ENCODE measurements at places on chromosomes 1 and 21.

GRCh38 chr1:7632176-7632575 is 138.9 kb upstream of the VAMP3 start:
- no peak for DNase-seq

GRCh38 chr1:25679171-25679570 is 62.6 kb downstream of the MAN1C1 start:
- DNase-seq = no peak

DNA sequence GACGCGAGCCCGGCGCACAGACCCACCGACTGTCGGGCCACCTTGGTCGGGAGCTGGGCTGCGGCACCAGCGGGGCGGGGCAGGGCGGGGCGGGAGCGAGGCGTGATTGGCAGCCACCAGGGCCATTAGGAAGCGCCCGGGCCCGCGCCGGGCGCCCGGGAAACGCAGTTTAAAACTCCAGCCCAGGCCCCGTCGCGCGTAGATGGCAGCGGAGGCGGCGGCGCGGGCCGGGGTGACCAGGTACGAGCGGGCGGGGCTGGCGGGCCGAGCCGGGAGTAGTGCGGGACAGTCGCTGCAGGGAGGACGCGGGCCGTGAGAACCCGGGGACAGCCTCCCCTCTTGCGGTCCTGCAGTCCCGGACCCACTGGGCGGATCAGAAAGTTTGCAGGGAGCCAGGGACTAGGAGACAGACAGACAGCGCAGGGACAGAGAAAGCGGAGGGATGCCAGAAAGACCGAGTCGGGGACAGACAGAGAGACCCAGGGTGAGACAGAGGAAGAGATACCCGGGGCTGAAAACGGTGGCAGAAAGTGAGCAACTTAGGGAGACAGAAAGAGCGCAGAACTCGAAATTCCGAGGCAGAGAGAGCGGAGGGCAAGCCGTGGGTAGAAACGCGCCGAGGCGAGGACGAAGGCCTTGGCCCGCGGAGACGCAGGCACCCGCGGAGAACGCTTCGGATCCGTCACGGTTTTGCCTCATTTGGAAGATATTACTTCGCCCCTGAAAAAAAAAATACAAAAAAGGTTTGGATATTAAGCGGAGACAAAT is at the start of gene DMBX1:
DMBX1 (plus strand) TSS at position 199 of the 768 bp plus-strand sequence. CDS start 17,175 bp downstream, outside the sequence.
- DNase-seq = peak; percentile 38

DNA sequence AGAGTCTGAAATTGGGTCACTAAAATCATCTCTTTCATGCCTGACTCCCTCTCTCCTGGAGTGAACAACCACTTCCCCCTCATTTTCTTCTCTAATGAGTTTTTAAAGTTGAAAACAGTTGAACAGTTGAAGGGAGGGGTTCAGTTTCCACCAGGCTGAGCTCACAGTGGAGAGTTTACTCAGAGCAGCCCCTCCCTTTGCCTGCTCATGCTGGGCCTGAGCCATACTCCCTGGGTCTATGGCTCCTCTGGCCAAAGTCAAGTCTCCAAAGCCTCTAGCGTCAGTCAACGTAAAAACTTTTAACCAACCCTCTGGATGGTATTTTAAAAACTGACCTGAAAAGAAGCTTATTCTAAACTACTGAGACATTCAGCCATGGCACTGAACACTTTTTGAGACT is 100.8 kb upstream of the RNPC3 start:
- DNase-seq = no peak

DNA sequence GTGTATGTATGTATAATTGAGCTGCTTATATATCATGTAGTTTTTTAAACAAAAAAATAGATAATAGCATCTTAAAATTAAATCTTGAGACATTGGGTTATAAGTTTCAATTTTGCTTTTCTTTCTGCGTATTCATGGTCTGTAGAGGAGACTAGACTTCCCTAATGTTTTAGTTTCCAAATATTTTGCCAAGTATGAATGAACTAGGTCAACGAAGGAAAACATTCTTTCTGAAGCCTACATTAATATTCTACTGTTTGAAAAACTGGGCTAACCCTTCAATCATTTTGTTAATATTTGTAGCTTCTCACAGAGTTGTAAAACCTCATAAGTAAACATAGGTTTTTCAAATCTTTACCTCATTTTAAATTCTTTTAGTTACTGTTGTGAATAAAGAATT is 592.7 kb downstream of the USP25 start:
- DNase-seq = no peak

- no peak for DNase-seq
Observed at GRCh38 chr21:38202811-38203210, 54.0 kb upstream of the KCNJ15 start.

GRCh38 chr1:3803905-3804626 is 7.8 kb upstream of the LRRC47 start:
- DNase-seq = no peak

GRCh38 chr1:150268340-150268704 is 494 bp downstream of the APH1A start:
- peak; percentile 18 for DNase-seq

GRCh38 chr1:43172527-43172972 is 420 bp downstream of the CFAP57 start:
- DNase-seq = peak; percentile 67

GRCh38 chr1:62905309-62905708 is 121.4 kb downstream of the ATG4C start:
- DNase-seq = no peak

DNA sequence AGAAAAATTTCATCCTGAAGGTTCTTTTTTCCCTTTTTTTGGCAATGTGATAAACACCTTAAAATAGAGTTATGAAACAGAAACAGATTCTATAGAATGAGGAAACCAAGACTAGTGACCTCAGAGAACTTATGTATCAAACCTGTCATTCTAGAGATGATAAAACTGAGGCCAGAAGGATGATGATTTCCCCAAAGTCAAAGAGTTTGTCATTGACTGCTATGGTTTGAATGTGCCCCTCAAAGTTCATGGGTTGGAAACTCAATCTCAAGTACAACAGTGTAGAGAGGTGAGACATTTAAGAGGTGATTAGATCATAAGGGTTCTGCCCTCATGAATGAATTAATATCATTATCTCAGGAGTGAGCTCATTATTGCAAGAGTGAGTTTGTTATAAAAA is 13.7 kb upstream of the BEND5 start:
- DNase-seq = no peak

DNA sequence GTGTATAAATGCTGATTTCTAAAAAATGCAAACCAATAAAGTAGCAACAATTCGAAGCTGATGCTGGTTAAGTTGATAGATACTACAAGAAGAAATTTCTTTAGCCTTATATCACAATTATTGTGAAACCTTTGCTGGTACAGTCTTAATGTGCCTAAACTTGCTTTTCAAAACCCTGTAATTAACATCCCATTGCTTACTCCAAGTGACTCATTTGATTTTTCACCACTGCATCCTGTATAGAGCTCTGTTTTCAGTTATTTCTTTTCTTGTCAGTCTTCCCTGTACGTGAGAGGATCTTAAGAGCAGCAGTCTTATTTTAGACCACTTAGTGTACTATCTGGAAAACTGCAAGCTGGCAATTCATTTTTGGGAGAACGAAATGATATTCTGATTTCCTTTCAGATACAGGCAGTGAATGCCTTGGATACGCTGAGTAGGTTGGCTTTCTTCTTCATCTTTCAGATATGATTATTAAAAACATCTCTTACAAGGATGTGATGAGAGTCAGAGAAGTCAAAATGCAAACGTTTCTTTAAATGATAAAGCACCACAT is 210.3 kb downstream of the KCTD3 start:
- no peak for DNase-seq

GRCh38 chr21:40002978-40003377 is 135.7 kb downstream of the PCP4 start:
- no peak for DNase-seq

GRCh38 chr1:195562074-195562473 is 1046.2 kb downstream of the KCNT2 start:
- no peak for DNase-seq

GRCh38 chr1:7006996-7007871 is 222.0 kb downstream of the CAMTA1 start:
- DNase-seq = no peak

- DNase-seq = no peak
Observed at GRCh38 chr1:87399264-87399663, 70.6 kb downstream of the LMO4 start.

GRCh38 chr1:87424541-87424940 is 95.9 kb downstream of the LMO4 start:
- no peak for DNase-seq

DNA sequence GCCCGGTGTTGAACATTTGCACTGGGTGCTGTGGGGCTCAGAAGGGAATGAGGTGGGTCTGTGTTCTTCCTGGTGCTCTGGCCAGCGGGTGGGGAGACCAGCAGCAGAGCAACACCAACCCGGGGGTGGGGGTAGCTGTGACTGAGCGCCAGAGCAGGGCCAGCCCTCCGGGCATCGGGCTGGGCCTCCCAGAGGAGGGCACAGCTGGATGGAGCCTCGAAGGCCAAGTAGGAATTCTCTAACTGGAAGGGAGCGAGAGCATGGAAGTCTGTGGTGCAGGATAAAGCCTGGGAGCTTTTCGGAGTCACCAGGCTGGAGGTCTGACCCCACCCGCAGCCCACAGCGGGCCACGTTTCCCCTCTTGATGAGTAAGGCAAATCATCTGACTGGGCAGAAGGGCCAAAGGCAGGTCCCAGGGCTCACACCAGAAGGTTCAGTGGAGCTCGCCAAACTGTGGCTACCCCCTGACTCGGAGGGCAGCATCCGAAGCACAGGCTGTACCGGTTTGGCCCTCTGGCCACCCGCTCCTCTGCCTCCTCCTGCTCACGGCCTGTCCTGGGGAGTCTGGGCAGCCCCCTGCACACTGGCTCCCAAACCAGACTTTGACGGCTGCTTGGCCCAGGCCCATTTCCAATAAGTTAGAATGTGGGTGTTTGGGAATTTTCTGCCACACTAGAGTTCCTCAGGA is 18.8 kb downstream of the SLC1A7 start:
- DNase-seq = no peak

GRCh38 chr1:21216835-21217811 is 40.4 kb upstream of the EIF4G3 start:
- DNase-seq = peak; percentile 68

GRCh38 chr1:187018291-187018690 is 189.5 kb downstream of the PLA2G4A start:
- no peak for DNase-seq

DNA sequence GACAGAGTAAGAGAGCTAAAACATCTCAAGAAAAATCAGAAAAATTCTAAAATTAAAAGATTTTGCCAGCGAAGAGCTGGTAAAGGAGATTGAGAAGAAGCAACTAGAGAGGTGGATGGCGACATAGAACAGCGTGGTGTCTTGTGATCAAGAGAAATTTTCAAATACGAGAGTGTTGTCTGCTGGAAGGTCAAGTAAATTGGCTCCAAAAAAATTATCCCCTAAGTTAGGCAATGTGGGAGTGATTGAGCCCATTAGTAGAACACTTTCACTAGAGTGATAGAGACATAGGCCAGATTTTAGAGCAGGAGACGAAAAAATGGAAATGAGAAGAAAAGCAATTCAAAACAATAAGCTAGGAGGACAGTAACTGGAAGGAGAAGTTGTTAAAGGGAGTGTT is 94.3 kb upstream of the MPC2 start:
- no peak for DNase-seq

GRCh38 chr1:51285055-51285454 is 45.3 kb downstream of the TTC39A start:
- no peak for DNase-seq

- no peak for DNase-seq
Observed at GRCh38 chr21:42471716-42472330, 24.2 kb downstream of the RSPH1 start.

GRCh38 chr1:75115654-75116053 is 18.5 kb upstream of the LHX8 start:
- DNase-seq = no peak

- no peak for DNase-seq
Observed at GRCh38 chr1:27862671-27863537, 9.4 kb upstream of the THEMIS2 start.

GRCh38 chr1:2443277-2444137 is 31.1 kb upstream of the PEX10 start:
- DNase-seq = peak; percentile 17

Measured in stimulated activated CD4-positive, alpha-beta T cell treated with anti-CD3 and anti-CD28 coated beads, Interleukin-2, amount 100 ng/mL, for 48 hours (primary cell).